NCI-H446 (cell line): ENCODE measurements at places on chromosomes 16 and 17.

DNA sequence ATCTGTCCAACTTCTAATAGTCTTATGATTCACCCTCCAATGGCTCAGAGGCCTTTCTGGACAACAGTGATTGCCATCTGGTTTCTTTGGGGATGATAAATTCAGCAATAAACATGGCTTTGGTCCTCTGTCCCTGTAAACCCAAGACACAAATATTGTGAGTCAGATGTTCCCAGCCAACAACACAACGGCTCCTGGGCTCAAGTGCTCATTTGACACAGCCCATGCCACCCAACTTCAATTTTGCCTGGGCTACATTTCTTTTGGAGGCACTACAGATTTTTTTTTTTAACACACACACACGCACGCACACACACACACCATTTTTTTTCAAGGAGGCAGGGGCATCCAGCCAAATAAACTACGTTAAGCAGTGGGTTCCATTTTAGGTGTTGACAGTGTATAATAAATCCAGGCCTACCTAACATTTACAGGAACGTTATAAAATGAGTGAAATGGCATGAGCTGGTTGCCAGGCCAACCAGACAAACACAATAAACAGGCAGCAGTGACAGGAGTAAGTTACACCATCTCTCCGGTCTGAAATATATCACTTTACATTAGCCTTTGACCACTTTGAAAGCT lies 939.9 kb upstream of the SOX9 start:
- DNase-seq, result peak; percentile 79

DNA sequence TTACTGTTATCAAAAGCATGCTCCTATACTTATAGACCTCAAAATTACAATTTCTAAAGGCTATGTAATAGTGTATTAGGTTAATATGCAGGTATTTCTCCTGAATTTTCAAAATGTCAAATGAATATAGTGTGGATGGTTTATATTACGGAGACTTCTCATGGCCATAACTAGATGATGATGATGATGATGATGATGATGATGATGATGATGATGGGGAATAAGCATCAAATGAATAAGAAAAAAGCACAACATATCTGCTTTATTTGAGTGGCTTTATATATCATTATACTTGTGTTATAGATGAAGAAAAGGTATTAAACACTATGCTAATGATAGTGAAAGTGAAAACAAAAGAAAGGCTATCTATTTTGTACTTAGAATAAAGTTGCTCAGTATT lies 53.9 kb downstream of the CDC27 start:
- no peak for DNase-seq

- no peak for DNase-seq
These were observed 135.2 kb downstream of the SHISA9 start for GRCh38 chr16:13036600-13036999.

DNA sequence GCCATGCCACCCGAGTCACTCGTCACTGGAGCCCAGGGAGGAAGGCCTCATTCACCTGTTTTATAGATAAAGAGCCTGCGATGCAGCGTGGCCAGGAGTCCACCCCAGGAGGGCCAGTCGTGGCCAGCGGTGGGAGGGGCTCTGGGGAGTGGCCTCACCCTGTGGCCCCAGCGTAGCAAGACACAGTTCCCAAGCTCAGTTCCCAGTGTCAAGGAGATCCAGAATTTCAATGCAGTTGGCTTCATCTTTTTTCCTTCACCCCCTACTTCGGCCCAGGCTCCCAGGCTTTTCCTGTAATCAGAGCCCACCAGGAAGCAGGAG lies 84.0 kb downstream of the ABR start:
- no peak for DNase-seq

DNA sequence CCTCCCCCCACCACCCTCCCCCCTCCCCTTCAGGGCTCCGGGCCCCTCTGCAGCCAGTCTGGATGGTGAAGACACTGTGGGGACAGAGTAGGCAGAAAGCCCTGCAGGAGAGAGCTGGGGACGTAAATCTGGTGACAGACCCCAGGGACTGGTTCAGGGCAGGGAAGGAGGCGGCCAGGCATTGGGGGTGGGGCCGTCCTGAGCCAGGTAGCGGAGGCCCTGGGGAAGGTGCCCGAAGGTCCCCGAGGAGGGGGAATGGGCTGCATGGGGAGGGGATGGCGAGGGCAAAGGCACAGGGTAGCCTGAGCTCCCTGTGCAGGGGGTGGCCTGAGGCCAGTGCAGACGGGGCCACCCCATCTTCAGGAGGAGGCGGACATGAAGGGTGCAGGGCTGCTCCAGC lies 26.3 kb upstream of the CACNA1H start:
- DNase-seq, result no peak

GRCh38 chr16:16080465-16081065 lies 131.1 kb downstream of the ABCC1 start:
- no peak for DNase-seq
